Stimulated activated CD4-positive, alpha-beta T cell treated with anti-CD3 and anti-CD28 coated beads, Interleukin-2, amount 100 ng/mL, for 48 hours (primary cell): ENCODE measurements at places on chromosomes 7 and 10.
A peak's percentile ranks its signal among the peaks of the same experiment; 100 is the strongest.

DNA sequence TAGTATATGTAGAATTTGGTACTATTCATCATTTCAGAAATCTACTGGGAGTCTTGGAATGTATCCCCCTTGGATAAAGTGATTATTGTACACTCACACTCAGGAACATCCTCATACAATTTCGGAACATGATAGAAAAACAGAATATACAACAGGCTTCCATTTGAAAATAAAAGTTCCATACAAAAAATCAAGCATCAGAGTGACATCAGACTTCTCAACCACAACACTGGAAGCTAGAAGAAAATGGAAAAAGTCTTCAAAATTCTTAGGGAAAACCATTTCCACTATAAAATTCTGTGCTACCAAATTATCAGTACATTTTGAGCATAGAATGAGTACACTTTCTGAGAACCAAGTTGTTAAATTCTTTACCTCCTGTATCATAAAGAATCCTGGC is 8.8 kb downstream of the LYZL1 start:
- no peak for DNase-seq

- no peak for DNase-seq
Observed at GRCh38 chr7:106883456-106884026, 18.5 kb downstream of the PIK3CG start.

- no peak for DNase-seq
Observed at GRCh38 chr10:103149991-103150622, 43.0 kb downstream of the NT5C2 start.

DNA sequence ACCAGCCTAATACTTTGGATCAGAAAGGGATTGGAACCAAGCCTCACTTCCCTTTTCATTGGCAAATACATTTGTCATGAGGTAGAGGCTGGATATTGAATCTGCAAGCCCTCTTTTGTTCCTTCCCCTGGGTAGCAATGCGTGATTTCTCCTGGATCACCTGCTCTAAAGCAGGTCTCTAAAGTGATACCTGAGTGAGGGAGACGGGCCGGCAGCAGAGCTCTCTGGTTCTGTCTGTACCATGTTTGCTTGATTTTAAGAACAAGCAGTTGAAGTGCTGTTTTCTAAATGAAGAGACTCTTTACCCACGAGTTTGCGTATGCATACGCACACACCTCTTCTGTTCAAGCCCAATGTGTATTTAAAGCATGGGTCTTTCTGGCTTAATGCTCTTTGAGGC is 41.1 kb downstream of the GARS1 start:
- DNase-seq, result no peak

GRCh38 chr10:14093730-14094484 is 236.8 kb downstream of the FRMD4A start:
- DNase-seq, result no peak

DNA sequence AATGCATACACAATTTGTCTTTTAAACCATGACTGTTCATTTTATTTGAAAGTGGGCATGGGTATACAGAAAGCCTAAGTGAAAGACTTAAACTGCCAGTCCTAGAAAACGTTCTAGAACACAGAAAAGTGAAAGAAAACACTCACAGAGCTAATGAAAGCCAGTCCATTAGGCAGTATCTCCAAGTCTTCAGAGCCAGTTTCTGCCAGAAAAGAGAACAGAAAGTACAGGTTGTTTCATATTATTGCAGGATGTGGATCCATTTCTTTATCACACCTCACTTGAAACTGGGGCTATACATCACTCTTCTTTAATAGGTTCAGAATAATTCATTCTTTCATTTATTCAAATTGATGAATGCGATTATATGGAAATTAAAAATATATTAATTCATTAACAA is 7.7 kb downstream of the PON1 start:
- no peak for DNase-seq

DNA sequence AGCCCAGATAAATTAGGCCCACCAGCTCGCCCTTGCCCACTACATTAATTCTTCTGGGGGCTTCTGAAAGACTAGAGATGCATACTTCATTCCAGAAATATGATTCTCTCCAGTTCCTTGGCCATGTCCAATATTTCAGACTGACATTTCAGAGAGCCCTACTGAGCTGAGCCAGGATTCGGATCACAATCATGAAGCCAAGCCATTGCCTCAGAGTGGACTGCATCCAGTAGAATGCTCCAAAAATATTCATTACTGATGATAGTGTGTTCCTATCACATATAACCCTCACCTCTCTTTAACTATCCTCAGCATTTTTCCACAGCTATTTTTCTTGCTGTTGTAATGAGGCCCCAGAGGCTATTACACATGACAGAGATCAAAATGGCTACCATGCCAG is 38.7 kb downstream of the ARMH3 start:
- no peak for DNase-seq

GRCh38 chr7:84193747-84194146 is 842 bp downstream of the SEMA3A start:
- DNase-seq, result no peak

GRCh38 chr10:31419394-31420063 is 100.5 kb downstream of the ZEB1 start:
- DNase-seq, result no peak

DNA sequence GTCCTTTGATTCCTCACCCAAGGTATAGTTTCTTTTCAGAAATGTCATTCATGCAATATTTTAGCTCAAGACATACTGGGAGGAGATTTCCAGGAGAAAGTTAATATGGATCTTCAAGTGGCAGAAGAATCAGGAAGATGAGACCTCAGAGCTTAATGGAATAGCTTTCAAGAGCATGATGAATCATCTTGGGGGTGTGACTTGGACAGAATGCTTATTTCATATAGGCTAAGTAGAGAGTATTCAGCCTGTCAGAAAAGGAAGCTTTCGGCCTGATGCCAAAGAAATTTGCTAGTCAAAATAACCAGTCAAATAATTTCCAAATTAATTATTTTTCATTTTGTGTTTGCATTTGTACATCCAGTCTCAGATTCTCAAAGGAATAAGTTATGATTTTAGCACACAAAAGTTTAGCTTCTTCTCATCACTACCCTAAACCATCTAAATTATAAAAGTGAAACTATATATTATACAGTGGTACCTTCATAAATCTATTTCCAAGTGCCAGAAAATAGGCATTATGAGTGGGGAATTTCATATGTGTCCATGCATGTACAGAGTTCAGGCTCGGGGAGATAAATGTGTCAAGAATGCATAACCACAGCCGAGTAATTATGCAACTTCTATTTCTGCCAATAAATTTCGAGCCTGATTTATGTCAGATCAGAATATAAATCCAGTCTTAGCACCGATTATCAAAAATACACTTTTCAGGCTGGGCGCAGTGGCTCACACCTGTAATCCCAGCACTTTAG is 27.3 kb upstream of the CALD1 start:
- DNase-seq, result no peak

- no peak for DNase-seq
Observed at GRCh38 chr10:68595513-68595912, 35.4 kb downstream of the TET1 start.

DNA sequence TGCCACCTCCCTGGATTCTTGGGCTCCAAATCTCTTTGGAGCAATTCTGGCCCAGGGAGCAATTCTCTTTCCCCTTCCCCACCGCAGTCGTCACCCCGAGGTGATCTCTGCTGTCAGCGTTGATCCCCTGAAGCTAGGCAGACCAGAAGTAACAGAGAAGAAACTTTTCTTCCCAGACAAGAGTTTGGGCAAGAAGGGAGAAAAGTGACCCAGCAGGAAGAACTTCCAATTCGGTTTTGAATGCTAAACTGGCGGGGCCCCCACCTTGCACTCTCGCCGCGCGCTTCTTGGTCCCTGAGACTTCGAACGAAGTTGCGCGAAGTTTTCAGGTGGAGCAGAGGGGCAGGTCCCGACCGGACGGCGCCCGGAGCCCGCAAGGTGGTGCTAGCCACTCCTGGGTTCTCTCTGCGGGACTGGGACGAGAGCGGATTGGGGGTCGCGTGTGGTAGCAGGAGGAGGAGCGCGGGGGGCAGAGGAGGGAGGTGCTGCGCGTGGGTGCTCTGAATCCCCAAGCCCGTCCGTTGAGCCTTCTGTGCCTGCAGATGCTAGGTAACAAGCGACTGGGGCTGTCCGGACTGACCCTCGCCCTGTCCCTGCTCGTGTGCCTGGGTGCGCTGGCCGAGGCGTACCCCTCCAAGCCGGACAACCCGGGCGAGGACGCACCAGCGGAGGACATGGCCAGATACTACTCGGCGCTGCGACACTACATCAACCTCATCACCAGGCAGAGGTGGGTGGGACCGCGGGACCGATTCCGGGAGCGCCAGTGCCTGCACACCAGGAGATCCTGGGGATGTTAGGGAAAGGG is 913 bp downstream of the NPY start:
- DNase-seq, result no peak

- DNase-seq, result no peak
Observed at GRCh38 chr7:22578007-22578733, 78.2 kb upstream of the STEAP1B start.

GRCh38 chr10:18312374-18313139 is 172.3 kb downstream of the CACNB2 start:
- no peak for DNase-seq

- DNase-seq, result peak; percentile 27
Observed at GRCh38 chr7:93442478-93443224, 131.9 kb downstream of the CALCR start.

DNA sequence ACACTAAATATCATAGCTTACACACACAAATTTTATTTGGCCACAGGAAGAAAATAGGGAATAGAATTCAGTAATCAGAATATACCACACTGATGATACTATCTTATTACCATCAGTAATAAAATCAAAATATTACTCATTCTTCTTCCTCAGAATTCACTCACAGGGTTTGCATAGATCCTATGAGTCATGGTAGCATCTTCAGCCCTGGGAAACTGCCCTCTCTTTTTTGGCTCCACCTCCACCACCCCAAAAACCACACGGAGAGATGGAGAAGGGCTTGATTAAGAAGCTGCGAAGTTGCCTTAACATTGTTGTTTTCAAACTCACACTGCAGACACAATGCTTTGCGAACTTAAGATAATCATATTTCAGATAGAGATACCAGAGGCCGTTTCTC is 154.1 kb upstream of the AHR start:
- peak; percentile 43 for DNase-seq

GRCh38 chr10:118522791-118523498 is 72.5 kb downstream of the PRLHR start:
- no peak for DNase-seq

GRCh38 chr10:6044751-6045313 is 17.3 kb downstream of the IL2RA start:
- no peak for DNase-seq

GRCh38 chr7:2016761-2017480 is 215.8 kb downstream of the MAD1L1 start:
- DNase-seq, result no peak

DNA sequence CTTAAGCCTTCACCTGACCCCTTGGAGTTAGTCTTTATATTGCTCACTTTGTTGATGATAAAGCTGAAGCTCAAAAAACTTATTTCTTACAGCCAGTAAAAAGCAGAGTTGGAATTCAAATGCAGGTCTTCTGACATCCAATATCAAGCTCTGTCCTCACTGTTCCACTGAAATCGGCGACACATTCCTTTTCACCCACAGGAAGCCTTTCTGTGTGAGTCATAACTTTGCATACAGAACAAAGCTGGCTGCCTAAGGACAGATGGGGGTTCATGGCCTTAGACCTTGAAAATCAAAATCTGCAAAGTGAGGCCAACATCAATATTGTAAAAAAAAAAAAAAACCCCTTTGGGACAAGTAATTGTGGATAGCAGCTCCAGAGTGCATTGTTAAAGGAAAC is 21.8 kb upstream of the AKR1B1 start:
- no peak for DNase-seq

GRCh38 chr10:88975377-88975720 is 15.2 kb upstream of the FAS start:
- DNase-seq, result no peak

- no peak for DNase-seq
Observed at GRCh38 chr7:37283716-37284115, 164.9 kb downstream of the ELMO1 start.

DNA sequence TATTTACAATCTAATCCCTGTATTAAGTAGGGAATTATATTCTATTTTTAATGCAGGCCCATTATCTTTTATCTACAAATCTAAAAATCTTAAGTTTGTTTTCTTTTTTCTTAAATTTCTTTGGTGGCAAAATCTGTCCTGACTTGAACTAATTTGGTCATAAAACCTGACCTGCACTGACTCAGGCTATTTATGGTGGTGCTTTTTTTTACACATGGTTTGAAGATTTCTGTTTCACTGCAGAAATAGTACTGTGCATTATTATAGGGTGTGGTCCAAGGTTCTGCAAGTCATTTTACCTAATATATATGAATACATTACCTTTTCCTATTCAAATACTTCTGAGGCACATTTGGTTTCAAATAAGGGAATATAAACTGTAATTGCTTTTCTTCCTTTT is 137.0 kb downstream of the CD36 start:
- no peak for DNase-seq

GRCh38 chr10:31359979-31360378 is 41.0 kb downstream of the ZEB1 start:
- DNase-seq, result no peak

DNA sequence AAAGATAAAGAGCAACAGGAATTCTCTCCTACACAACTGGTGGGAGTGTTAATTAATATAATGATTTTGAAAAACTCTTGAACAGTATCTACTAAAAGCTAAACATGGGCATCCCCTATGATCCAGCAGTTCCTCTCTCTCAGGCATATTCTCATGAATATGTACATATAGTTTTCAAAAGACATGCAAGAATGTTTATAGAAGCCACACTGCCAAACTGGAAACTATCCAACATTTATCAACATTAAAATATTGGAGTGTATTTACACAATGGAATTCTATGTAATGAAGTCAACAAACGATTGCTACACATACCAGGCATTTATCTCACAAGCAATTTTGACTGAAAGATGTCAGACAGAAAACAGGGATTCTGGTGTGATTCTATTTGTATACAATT is 404.5 kb upstream of the ANKRD30A start:
- no peak for DNase-seq

DNA sequence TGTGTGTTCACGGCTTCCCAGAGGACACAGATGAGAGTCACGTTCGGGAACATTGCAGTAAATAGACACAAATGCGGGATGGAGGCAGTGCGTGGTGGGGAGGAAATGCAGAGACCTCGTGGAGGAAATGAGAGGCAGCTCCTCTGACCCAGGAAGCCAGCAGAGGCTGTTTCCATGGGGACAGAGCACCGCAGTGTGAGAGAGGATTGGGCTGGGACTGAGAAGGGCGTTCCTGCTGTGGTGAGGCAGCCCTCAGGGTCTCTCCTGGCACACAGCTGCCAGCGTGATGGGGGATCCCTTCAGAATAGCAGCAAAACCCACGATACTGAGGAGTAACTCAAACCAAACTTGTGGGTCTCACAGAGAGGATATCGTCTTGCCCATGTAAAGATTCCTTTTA is 21.7 kb upstream of the BHLHA15 start:
- DNase-seq, result no peak
